ENCODE measurements at places on chromosomes 16 and 17.

DNA sequence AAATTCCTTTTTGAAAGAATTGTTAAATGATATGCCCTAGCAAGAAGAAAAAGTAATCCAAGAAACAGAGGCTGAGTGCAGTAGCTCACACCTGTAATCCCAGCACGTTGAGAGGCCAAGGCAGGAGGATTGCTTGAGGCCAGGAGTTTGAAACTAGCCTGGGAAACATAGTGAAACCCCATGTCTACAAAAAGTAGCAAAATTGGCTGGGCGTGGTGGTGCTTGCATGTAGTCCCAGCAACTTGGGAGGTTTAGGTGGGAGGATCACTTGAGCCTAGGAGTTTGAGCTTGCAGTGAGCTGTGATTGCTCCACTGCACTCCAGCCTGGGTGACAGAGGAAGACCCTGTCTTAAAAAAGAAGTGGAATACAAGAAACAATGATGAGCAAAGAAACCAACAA is 56.1 kb downstream of the NT5M start:
- no peak for DNase-seq

DNA sequence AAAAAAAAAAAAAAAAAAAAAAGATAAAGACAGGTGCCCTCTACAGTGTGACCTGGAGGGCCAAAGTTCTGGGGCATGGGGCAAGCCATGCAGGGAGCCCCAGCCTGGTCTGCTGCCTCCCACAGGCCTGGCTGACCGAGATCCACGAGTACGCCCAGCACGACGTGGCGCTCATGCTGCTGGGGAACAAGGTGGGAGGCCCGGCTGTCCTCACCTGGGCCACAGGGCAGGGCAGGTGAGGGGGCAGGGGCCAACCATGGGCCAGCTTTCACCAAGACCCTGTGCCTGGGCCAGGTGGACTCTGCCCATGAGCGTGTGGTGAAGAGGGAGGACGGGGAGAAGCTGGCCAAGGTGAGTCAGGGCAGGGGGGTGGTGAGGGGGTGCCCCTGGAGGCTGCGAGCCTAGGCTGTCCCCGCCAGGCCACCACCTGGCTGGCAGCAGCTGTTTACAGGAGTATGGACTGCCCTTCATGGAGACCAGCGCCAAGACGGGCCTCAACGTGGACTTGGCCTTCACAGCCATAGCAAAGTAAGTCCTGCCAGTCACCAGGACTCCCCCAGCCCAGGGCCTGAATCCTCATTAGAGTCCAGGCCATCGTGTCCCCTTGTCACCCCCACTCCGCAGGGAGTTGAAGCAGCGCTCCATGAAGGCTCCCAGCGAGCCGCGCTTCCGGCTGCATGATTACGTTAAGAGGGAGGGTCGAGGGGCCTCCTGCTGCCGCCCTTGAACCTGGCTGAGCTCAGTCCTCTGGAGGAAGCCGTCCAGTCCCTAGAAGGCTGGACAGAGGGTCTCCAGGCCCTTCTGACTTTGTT is 2.7 kb upstream of the TRAF7 start:
- DNase-seq: no peak

GRCh38 chr16:54284319-54284930 is 2.2 kb downstream of the IRX3 start:
- no peak for DNase-seq

DNA sequence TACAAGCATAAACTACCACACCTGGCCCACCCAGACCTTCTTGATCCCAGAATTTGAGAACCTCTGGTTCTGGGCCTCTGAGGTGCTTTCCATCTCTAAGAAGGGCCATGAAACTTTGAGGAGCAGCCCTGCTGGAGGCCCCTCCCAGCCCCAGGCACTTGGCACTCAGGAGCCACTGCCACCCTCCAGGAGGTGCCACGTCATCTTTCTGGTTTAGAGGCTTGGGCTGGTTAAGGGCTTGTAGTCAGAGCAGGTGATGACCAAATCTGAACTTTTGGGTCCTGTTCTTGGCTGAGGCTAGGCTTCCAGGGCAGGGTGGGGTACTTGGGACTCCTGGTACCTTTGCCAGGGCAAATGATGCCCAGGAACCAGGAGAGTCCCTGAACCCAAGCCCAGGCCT is 13.8 kb upstream of the DLX4 start:
- DNase-seq: no peak

GRCh38 chr17:58335779-58336455 is 7.3 kb upstream of the TSPOAP1 start:
- no peak for DNase-seq

Measured in fibroblast of skin of left biceps (primary cell).